ENCODE measurements at places on chromosomes 4 and X.

GRCh38 chr4:177485528-177485927 lies 43.3 kb upstream of the AGA start:
- no peak for DNase-seq

DNA sequence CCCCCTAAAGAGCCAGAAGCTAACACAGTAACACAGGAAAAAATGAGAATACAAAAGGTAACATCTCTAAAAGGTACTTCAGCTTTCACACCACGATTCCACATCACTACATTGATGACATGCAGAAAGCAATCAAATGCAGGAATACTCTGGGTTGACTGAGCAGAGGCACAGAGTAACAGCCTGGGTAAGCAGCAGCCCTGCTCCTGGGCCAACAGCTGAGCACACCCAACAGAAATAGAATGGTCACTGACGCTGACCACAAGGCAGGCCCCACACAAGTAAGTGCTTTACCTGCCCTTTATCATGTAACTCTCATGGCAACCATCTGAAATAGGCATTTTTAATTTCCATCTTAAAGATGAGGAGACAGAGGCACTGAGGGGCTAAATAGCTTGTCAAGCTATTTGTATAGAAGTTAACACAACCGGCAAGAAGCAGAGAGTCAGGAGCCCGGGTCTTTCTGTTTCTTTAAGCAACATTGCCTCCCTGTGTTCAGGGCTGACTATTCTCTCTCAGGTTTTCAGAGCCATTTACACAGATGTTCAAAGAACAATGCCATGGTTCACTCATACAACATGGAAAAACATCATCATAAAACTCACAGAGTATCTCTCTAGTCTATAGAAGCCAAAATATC lies 168.9 kb downstream of the ZNF674 start:
- peak; percentile 11 for DNase-seq

- no peak for DNase-seq
Measured at GRCh38 chrX:129545408-129545807, 5.3 kb downstream of the OCRL start.

GRCh38 chr4:142687547-142688275 lies 158.4 kb downstream of the INPP4B start:
- DNase-seq: no peak

GRCh38 chr4:111519683-111520082 lies 625.6 kb upstream of the FAM241A start:
- no peak for DNase-seq

GRCh38 chrX:155662282-155662681 lies 49.5 kb upstream of the TMLHE start:
- no peak for DNase-seq

DNA sequence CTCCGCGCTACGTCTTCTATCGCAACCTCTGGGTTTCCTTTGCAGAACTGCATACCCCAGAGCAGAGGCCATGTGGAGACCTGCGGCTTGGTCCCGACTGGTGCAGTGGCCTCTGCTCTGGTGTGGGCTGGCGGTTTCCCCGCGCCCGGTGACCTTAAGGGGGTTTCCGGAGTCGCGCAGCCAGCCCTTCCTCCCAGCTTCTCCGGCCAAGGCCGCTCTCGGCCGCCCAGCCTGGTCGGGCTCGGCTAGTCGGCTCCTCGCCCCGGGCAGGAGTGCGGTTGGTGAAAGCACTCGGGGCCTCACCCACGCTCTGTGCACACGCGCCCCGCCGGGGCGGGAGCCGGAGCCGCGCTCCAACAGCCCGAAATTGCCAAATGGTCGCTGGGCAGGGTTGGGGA lies 84.9 kb downstream of the BCOR start:
- peak; percentile 34 for DNase-seq

DNA sequence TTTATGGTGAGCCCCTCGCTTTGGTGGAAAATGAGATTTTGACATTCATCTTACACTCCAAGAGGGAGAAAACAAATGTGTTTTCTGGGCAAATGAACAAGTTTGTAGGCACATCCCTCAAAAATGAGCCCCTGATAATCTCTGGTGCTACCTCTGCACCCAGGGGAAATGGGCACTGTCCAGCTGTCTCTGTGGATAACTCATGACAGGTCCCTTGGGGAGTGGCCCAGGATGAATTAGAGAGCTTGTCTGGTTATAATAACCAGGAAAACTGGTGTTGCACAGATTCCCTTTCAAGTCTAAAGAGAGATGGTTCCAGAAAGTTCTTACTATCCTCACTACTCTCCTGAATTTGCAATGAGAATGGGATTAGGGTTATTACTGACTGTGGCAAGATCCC lies 7.5 kb downstream of the RASL11B start:
- DNase-seq: no peak

DNA sequence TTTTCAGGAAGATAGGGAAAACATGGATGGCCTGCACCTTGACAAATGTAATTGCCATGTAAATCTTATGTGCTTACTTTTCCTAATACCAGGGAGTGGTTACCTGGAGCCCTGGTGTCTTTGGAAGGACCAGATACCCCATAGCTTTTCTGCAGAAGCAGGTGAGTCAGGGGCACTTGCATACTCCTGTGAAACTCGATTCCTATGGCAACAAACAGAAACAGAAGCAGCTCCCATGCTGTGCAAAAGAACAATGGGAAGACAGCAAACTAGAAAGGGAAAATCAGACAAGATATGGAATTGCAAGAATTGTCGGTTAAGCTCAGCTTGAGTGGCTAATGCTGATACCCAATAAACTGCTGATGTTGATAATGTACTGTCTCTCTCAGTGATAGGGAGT lies 117.4 kb upstream of the AFF2 start:
- DNase-seq: no peak

DNA sequence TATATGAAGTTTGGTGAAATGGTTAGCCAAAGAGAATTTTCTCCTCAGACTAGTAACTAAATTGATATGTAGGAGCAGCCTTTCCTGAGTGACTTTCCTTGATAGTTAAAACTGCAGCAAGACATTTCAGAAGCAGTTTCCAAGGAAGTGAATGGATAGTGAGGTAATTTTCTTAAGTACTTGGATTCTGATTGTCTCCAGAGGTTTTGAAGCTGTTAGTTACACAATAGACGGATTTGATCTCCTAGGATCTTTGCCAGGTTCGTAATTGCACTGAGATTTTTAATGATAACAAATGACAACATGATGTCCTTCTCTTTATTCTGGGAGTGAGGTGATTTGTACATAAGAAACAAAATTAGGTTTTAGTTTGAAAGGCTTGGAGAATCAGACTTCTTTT lies 29.2 kb downstream of the PRRG1 start:
- DNase-seq: no peak

DNA sequence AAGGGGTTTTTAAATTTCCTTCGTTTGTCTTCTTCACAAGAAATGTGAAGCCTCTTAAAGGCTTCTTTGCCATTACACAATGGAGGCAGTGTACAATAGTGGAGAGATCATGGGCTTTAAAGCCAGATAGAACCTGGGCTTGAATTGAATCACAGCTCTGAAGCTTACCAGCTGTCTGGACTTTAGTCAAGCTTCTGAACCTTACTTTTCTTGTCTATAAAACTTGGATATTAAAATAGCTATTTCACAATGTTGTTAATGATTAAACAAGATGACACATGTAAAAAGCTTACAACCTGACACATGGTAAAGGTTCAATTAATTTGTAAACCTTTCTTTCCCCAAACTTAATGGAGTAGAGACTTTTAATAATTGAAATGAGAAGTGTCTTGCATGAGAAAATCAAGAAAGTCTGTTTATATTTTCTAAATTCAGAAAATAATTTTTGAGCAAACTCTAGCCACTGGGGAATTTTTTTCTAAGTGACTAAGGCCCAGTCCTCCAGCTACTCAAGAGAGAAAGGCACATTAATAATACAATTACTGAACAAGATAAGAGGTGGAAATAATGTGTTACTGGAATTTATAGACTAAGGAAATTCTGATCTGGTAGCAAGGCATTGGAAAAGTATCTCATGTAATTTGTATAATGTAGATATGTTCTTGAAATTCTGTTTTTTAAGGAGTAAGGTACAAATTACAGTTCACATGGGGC lies 21.7 kb upstream of the TBC1D8B start:
- no peak for DNase-seq

GRCh38 chr4:99102634-99103033 lies 14.0 kb upstream of the ADH5 start:
- no peak for DNase-seq

All from stimulated activated naive CD8-positive, alpha-beta T cell treated with anti-CD3 and anti-CD28 coated beads, Interleukin-15, Interleukin-2, amounts not matched to agents 100 U/mL and 50 U/mL, for 24 hours (primary cell).